ENCODE measurements at places on chromosomes 2 and 18. TPM values are rescaled to one million over a fixed set of nuclear protein-coding genes. Genes with fewer than 3 reads are reported as not detected.
A peak's percentile ranks its signal among the peaks of the same experiment; 100 is the strongest.

DNA sequence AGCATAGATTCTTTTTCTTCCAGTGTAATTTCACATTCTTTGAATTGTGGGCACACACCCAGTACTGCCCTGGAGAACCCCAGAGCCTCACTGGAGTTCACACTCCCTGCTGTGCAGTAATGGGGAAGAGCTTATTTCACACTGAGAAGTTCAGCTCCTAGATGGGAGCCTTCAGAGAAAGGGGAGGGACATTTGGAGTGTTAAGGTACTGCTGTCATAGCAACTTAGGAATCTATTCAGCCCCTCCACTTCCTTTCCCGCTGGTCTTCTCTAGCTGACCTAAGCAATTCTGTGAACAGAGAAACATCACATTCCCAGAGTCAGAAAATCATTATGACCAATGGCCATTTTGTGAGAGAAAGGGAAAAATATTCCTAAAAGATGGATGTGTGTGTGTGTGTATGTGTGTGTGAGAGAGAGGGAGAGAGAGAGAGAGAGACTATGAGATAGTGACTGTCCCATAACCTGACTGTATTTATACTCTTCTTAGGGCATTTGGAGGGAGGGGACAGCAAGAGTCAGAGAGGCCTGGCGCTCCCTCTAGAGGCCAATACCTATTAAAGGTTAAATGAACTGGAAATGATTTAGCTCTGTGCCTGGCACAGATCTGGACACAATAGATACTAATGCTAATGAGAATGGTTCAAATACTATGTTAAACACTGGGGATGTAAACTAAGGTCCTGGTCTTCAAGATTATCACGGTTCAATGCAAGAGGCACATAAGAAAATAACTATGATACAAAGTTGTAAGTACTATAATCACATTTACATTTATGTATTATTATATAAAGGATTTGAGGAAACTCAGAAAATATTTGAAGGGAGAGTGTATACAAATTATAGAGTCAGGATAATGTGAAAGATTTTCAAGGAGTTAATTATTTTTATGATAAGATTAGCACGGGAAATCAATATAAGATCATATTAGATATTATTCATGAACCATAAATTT, 41.5 kb upstream of the RPE start:
- no peak overlapping the region for H3K27ac ChIP-seq
- no peaks in the 10 kb centered on the region for H3K36me3 ChIP-seq
- no peaks in the 10 kb centered on the region for H3K4me1 ChIP-seq
- peak; percentile 27 for DNase-seq
- no peaks in the 10 kb centered on the region for H3K27me3 ChIP-seq

GRCh38 chr2:197356136-197356535, 45.6 kb upstream of the ANKRD44 start:
- no peaks in the 10 kb centered on the region for H3K27me3 ChIP-seq
- H3K4me1 ChIP-seq: no peaks in the 10 kb centered on the region
- H3K27ac ChIP-seq: no peak overlapping the region
- H3K36me3 ChIP-seq: no peaks in the 10 kb centered on the region
- no peak overlapping the region for H3K4me3 ChIP-seq

The WDR12 gene
- 9.8 TPM for total RNA-seq

The ICA1L gene
- total RNA-seq: 70.2 TPM

- no peak for DNase-seq
- H3K27me3 ChIP-seq: no peaks in the 10 kb centered on the region
- peak overlapping the region; percentile 96 for H3K27ac ChIP-seq
- no peaks in the 10 kb centered on the region for H3K4me1 ChIP-seq
- peak overlapping the region; percentile 100 for H3K4me3 ChIP-seq
These were observed 1.4 kb downstream of the PTGR3 start for GRCh38 chr18:75207310-75208154.

GRCh38 chr2:158546412-158547144, 89.8 kb downstream of the PKP4 start:
- H3K27ac ChIP-seq: no peak overlapping the region
- no peaks in the 10 kb centered on the region for H3K4me1 ChIP-seq
- H3K4me3 ChIP-seq: no peak overlapping the region
- H3K36me3 ChIP-seq: no peaks in the 10 kb centered on the region
- H3K27me3 ChIP-seq: no peaks in the 10 kb centered on the region
- no peak for DNase-seq

GRCh38 chr2:241967467-241968144, 98.1 kb downstream of the RTP5 start:
- H3K4me3 ChIP-seq: no peak overlapping the region
- H3K36me3 ChIP-seq: no peaks in the 10 kb centered on the region
- H3K27ac ChIP-seq: no peak overlapping the region
- no peaks in the 10 kb centered on the region for H3K4me1 ChIP-seq

DNA sequence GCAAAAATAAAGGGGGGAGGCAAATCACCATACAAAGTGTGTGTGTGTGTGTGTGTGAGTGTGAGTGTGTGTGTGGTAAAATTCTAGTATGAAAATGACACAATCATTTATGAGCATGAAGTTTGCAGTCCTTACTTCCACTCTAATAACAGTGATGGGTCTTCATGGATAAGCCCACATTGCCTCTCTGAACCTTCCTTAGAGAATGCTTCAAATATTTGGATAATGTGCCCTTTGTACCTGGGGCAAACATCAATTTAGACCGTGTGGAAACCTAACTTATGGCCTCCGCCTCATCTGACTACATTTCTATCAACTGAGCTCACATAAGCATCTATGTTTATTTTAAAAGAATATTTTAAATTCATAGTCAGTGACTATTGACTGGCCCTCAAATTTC, 3.7 kb downstream of the SCN9A start:
- H3K4me1 ChIP-seq: peaks cover 13% of the 10 kb centered on the region
- DNase-seq: no peak

DNA sequence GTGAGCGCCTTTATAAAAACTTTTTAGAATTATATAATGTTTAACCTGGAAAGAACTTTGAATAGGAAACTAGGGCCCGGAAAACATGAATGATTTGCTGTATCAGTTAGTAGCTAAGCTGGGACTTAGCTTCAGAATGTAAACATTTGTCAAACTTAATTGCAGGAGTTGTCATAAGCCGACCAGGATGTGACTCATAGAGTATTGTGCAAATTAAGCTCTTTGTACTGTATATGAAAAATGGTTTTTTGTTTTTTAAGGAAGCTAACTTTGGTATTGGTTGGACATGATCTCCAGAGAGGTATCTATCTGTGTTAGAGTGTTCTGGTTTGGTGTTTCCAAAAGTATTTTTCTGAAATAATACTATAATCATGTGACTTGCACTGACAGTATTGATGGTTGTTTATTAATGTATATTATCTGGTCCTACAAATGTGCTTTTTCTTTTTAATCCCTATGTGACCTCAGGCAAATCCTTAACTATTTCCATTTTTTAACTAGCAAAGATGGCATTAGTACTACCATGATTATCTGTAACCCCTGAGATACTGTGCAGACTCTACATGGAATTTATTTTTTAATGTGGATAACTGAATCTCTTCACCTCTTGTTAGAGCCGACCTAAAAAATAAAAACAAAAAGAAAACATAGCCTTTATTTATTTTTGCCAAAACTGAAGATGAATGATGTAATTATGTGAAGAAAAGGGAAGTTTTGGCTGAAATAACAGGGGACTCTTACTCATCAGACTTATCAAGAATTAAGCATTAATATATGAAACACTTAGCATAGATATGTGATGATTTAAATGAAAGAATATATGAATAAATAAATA, 11.7 kb downstream of the YIPF4 start:
- no peak for DNase-seq
- H3K36me3 ChIP-seq: no peaks in the 10 kb centered on the region
- no peak overlapping the region for H3K27ac ChIP-seq
- no peak overlapping the region for H3K4me3 ChIP-seq
- H3K4me1 ChIP-seq: no peaks in the 10 kb centered on the region

DNA sequence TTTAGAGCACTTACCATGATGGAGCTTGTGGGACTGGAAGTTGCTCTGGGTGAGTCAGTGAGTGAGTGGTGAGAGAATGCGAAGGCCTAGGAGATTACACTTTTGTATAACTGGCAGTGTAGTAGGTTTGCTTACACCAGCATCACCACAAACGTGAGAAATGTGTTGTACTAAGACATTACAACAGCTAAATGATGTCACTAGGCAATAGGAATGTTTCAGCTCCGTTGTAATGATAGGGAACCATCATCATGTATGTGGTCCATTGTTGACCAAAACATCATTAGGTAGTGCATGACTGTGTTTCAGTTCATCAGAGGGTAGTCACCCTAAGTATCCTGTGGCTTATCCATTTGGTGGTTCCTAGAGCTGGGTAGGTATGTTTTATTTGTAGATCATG, 11.9 kb downstream of the ZNF407 start:
- no peak overlapping the region for H3K27ac ChIP-seq
- no peaks in the 10 kb centered on the region for H3K27me3 ChIP-seq
- no peaks in the 10 kb centered on the region for H3K36me3 ChIP-seq
- no peak for DNase-seq
- no peaks in the 10 kb centered on the region for H3K4me1 ChIP-seq

- no peak overlapping the region for H3K27ac ChIP-seq
These were observed 274.3 kb upstream of the NRP2 start for GRCh38 chr2:205407984-205408383.

GRCh38 chr2:136022396-136023146, 37.1 kb upstream of the DARS1 start:
- H3K27ac ChIP-seq: no peak overlapping the region
- no peak for DNase-seq
- H3K27me3 ChIP-seq: no peaks in the 10 kb centered on the region
- no peaks in the 10 kb centered on the region for H3K36me3 ChIP-seq
- H3K4me1 ChIP-seq: no peaks in the 10 kb centered on the region
- no peak overlapping the region for H3K4me3 ChIP-seq

- no peaks in the 10 kb centered on the region for H3K27me3 ChIP-seq
- no peaks in the 10 kb centered on the region for H3K36me3 ChIP-seq
- no peaks in the 10 kb centered on the region for H3K4me1 ChIP-seq
- peak overlapping the region; percentile 87 for H3K27ac ChIP-seq
- H3K4me3 ChIP-seq: no peak overlapping the region
These were observed 16.8 kb downstream of the COBLL1 start for GRCh38 chr2:164824872-164825271.

The SERPINB3 gene
- total RNA-seq: not detected

The IL1RN gene
- not detected for total RNA-seq

GRCh38 chr2:193520709-193521458, 1326.2 kb upstream of the TMEFF2 start:
- H3K36me3 ChIP-seq: no peaks in the 10 kb centered on the region
- DNase-seq: no peak
- H3K4me3 ChIP-seq: no peak overlapping the region
- no peak overlapping the region for H3K27ac ChIP-seq
- no peaks in the 10 kb centered on the region for H3K27me3 ChIP-seq

The SNTG2 gene
- total RNA-seq: 9.0 TPM

The C2orf81 gene
- total RNA-seq: 5.4 TPM

- no peaks in the 10 kb centered on the region for H3K27me3 ChIP-seq
- no peak for DNase-seq
- H3K27ac ChIP-seq: peak overlapping the region; percentile 31
- H3K4me1 ChIP-seq: peaks cover 26% of the 10 kb centered on the region
- H3K4me3 ChIP-seq: no peak overlapping the region
- H3K36me3 ChIP-seq: no peaks in the 10 kb centered on the region
These were observed 14.1 kb upstream of the KLF11 start for GRCh38 chr2:10028988-10029874.

DNA sequence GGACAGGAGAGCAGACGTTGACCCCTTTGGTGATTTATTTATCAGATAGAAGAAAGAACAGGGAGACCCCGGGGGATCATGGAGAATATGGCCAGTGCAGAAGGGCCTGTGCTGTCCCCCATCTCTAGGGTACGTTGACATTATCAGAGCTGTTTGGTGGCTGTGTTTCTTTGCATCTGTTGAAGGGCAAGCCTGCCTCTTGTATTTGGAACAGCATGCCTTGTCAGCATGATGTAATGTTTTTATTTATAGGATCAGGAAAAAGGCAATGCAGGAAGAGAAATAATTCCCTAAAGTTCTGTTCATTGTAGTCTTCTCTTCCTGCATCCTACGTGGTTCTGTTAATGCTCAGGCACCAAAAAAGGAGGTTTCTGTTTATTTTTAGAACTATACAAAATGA, 49.8 kb upstream of the CABYR start:
- no peak overlapping the region for H3K4me3 ChIP-seq
- no peaks in the 10 kb centered on the region for H3K27me3 ChIP-seq
- no peaks in the 10 kb centered on the region for H3K4me1 ChIP-seq
- H3K27ac ChIP-seq: no peak overlapping the region
- peaks cover 5% of the 10 kb centered on the region for H3K36me3 ChIP-seq

- no peak for DNase-seq
- no peaks in the 10 kb centered on the region for H3K4me1 ChIP-seq
- H3K4me3 ChIP-seq: no peak overlapping the region
- H3K27ac ChIP-seq: no peak overlapping the region
- H3K36me3 ChIP-seq: no peaks in the 10 kb centered on the region
These were observed 313.6 kb upstream of the MC4R start for GRCh38 chr18:60686142-60686541.

DNA sequence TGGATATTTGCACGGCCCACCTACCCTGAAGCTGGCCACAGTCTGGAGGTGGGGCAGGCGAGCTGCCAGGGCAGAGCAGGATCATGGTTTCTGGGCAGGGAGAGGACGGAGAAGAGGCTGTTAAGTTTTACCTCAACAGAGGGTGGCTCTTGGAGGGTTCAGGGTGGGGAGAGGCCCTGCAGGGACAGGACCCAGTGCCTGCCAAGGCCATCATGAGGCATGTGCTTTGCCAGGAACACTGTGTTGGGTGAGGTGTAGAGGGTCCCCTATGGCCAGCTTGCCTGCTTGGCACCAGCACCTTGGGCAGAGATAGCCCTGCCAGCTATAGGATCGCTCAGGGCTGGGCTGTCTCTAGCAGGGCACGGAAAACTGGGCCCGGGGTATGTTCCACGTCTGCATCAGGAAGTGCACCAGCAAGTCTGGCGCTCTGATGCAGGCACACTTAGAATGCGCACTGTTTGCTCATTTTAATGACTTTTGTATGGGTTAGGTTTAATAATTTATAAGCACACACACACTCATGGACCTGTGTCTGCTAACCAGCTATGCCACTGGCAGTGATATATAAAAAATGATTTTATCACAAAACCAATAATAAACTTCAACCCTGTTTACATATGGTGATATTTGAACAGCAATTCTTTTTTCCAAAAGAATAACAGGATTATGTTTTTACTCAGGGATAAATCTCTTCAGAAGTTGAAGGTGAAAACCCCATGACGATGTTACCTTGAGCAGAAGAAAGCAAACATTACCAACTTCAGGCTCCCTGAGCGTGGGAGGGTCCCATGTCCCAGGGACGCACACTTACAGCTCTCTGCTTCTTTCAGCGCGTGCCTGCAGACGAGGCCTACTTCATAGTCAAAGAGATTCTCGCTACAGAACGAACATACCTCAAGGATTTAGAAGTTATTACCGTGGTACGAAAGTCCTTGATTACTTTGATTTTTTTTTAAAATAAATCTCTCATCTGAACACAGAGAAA, 46.4 kb downstream of the STK25 start:
- H3K4me1 ChIP-seq: no peaks in the 10 kb centered on the region
- H3K4me3 ChIP-seq: no peak overlapping the region
- H3K36me3 ChIP-seq: no peaks in the 10 kb centered on the region
- H3K27me3 ChIP-seq: no peaks in the 10 kb centered on the region

The COL3A1 gene
- 81.3 TPM for total RNA-seq

Measured in tibial nerve (tissue), 4 donors.